Prostate gland (tissue), 2 donors: ENCODE measurements at places on chromosomes 7 and 10. TPM values are rescaled to one million over a fixed set of nuclear protein-coding genes. Genes with fewer than 3 reads are reported as not detected.

DNA sequence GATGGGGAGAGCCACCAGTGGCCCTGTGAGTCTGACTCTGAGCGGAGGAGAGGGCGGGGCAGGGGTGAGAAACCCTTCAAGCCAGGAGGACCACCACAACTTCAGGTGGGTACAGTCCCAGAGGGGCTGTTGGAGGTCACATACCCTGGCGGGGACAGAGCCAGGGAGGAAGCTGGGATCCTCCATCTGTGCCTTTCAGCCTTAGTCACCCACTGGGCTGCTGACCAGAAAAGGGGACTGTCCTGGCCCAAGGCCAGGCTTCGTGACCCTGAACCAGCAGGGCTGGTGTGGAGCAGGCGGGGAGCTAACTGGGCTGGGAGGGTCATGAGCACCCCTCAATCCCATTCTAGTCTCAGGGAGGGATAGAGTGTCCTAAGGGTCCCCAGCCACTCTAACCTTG is 1.5 kb upstream of the CALHM3 start:
- H3K36me3 ChIP-seq: no peaks in the 10 kb centered on the region
- H3K27me3 ChIP-seq: no peaks in the 10 kb centered on the region
- H3K4me3 ChIP-seq: no peak overlapping the region
- H3K4me1 ChIP-seq: no peaks in the 10 kb centered on the region
- H3K27ac ChIP-seq: no peak overlapping the region

- H3K4me1 ChIP-seq: peaks cover 4% of the 10 kb centered on the region
- peak overlapping the region; percentile 62 for H3K4me3 ChIP-seq
- no peaks in the 10 kb centered on the region for H3K27me3 ChIP-seq
- no peaks in the 10 kb centered on the region for H3K36me3 ChIP-seq
Observed at GRCh38 chr10:42553064-42553407, 85.3 kb downstream of the ZNF33B start.

GRCh38 chr7:45874408-45875131 is 1.7 kb upstream of the CCDC201 start:
- DNase-seq: no peak
- no peak overlapping the region for H3K4me3 ChIP-seq
- H3K4me1 ChIP-seq: no peaks in the 10 kb centered on the region
- no peaks in the 10 kb centered on the region for H3K36me3 ChIP-seq
- H3K27ac ChIP-seq: no peak overlapping the region

GRCh38 chr10:133180192-133180964 is 20.4 kb downstream of the KNDC1 start:
- H3K4me1 ChIP-seq: no peaks in the 10 kb centered on the region
- no peak for DNase-seq
- H3K27ac ChIP-seq: no peak overlapping the region
- no peak overlapping the region for H3K4me3 ChIP-seq
- no peaks in the 10 kb centered on the region for H3K36me3 ChIP-seq

- no peaks in the 10 kb centered on the region for H3K27me3 ChIP-seq
- no peaks in the 10 kb centered on the region for H3K4me1 ChIP-seq
- DNase-seq: no peak
- no peak overlapping the region for H3K27ac ChIP-seq
Observed at GRCh38 chr10:114917927-114918672, 19.9 kb upstream of the TRUB1 start.

GRCh38 chr7:132471515-132471914 is 104.8 kb downstream of the PLXNA4 start:
- peak; percentile 16 for DNase-seq
- H3K27me3 ChIP-seq: no peaks in the 10 kb centered on the region
- H3K4me3 ChIP-seq: no peak overlapping the region
- no peak overlapping the region for H3K27ac ChIP-seq
- no peaks in the 10 kb centered on the region for H3K36me3 ChIP-seq

DNA sequence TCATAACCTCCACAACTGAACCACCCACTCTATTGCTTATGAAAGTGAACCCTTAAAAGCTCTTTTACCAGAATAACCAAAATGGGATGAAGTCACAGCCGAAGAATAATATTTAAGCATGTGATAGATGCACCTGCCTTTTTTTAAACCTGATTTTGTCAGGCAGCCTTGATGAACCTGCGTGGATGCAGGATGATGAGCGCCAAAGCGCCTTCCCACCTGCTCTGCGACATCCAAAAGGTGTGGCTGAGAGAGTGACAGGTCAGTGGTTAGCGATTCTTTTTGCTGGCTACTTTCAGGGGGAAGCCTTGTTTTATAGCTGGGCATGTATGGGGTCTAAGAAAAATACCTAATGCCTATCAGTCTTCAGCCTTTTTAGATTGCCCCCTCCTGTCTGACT is 157.8 kb downstream of the FANK1 start:
- no peak for DNase-seq
- H3K4me3 ChIP-seq: no peak overlapping the region
- H3K36me3 ChIP-seq: no peaks in the 10 kb centered on the region
- no peak overlapping the region for H3K27ac ChIP-seq

GRCh38 chr7:591856-592628 is 72.4 kb upstream of the PDGFA start:
- H3K36me3 ChIP-seq: no peaks in the 10 kb centered on the region
- H3K27me3 ChIP-seq: no peaks in the 10 kb centered on the region
- no peak overlapping the region for H3K27ac ChIP-seq
- no peaks in the 10 kb centered on the region for H3K4me1 ChIP-seq
- no peak for DNase-seq

DNA sequence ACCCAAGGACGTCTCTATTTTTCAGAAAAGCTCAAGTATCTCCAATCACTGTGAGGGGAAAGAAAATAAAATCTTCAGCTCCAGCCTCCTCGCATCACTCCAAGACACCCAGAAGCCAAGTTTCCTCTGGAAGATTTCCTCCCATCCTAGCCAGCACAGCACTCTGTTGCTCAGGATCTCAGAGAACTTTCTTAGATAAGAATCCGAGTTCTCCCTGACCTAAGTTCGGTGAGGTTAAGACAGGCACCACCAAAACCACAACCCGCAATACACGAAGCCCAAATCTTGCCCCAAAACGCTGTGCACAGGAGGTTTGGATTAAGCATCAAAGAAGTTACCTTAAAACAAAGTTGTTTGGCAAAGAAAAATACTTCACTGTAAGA is 4.2 kb downstream of the FAM53B start:
- H3K36me3 ChIP-seq: no peaks in the 10 kb centered on the region
- H3K4me1 ChIP-seq: peaks cover 28% of the 10 kb centered on the region
- H3K4me3 ChIP-seq: no peak overlapping the region
- peak overlapping the region; percentile 76 for H3K27ac ChIP-seq
- no peaks in the 10 kb centered on the region for H3K27me3 ChIP-seq

- no peak for DNase-seq
- no peaks in the 10 kb centered on the region for H3K4me1 ChIP-seq
- no peak overlapping the region for H3K27ac ChIP-seq
- no peak overlapping the region for H3K4me3 ChIP-seq
- H3K27me3 ChIP-seq: no peaks in the 10 kb centered on the region
Observed at GRCh38 chr7:156778201-156778600, 114.8 kb downstream of the LMBR1 start.

GRCh38 chr10:44757551-44758205 is 153.5 kb upstream of the TMEM72 start:
- H3K4me1 ChIP-seq: no peaks in the 10 kb centered on the region
- no peak overlapping the region for H3K4me3 ChIP-seq
- no peak overlapping the region for H3K27ac ChIP-seq
- no peaks in the 10 kb centered on the region for H3K36me3 ChIP-seq
- DNase-seq: no peak

- peak; percentile 9 for DNase-seq
- no peaks in the 10 kb centered on the region for H3K36me3 ChIP-seq
- no peaks in the 10 kb centered on the region for H3K4me1 ChIP-seq
- no peak overlapping the region for H3K27ac ChIP-seq
- H3K27me3 ChIP-seq: no peaks in the 10 kb centered on the region
- H3K4me3 ChIP-seq: no peak overlapping the region
Observed at GRCh38 chr10:113093188-113094113, 143.4 kb downstream of the TCF7L2 start.

GRCh38 chr7:46850563-46851330 is 731.2 kb downstream of the TNS3 start:
- no peak overlapping the region for H3K27ac ChIP-seq
- no peak for DNase-seq
- H3K4me3 ChIP-seq: no peak overlapping the region
- no peaks in the 10 kb centered on the region for H3K36me3 ChIP-seq
- no peaks in the 10 kb centered on the region for H3K4me1 ChIP-seq
- H3K27me3 ChIP-seq: no peaks in the 10 kb centered on the region

DNA sequence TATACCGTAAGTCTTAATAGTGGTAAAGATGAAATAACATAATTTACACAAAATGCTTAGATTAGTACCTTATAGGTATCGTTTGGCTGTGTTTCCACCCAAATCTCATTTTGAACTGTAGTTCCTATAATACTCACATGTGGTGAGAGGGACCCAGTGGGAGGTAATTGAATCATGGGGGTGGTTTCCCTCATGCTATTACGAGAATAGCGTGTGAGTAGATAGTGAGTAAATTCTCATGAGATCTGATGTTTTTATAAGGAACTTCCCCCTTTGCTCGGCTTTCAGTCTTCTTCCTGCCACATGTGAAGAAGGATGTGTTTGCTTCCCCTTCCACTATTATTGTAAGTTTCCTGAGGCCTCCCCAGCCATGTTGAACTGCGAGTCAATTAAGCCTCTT is 426.3 kb upstream of the POT1 start:
- H3K4me1 ChIP-seq: no peaks in the 10 kb centered on the region
- H3K4me3 ChIP-seq: no peak overlapping the region
- H3K27ac ChIP-seq: no peak overlapping the region
- no peak for DNase-seq

DNA sequence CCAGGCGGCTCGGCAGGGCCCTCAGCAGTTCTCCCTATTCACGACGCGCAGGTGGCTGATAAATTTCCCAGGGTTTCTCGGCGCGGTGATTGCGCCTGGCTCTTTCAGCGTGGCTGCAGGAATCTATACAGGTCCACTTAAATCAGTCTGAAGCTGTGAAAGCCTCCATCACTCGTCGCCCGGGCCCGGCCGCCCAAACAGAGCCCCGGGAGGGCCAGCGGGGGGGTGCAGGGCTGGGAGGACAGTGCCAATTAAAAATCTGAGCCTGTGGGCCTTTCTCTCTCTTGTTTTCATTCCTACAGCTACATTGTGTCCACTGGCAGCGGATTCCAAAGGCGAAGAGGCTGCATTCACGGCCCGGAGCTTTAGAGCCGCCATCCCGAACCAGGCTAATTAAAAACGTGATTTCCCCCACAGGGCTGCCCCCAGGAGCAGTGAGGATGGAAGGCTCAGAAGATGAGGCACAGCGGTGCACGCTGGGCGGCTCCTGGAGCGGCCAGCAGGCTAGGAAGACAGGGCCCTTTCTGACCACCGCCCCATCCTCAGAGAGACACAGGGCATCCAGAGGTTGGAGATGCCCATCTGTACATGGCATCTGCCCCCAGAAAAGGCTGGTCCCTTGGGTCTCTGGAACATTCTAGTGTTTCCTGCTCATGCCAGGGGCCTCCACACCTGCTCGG is 100.7 kb downstream of the FAM53B start:
- H3K36me3 ChIP-seq: no peaks in the 10 kb centered on the region
- no peak overlapping the region for H3K4me3 ChIP-seq
- no peaks in the 10 kb centered on the region for H3K27me3 ChIP-seq
- H3K27ac ChIP-seq: no peak overlapping the region

DNA sequence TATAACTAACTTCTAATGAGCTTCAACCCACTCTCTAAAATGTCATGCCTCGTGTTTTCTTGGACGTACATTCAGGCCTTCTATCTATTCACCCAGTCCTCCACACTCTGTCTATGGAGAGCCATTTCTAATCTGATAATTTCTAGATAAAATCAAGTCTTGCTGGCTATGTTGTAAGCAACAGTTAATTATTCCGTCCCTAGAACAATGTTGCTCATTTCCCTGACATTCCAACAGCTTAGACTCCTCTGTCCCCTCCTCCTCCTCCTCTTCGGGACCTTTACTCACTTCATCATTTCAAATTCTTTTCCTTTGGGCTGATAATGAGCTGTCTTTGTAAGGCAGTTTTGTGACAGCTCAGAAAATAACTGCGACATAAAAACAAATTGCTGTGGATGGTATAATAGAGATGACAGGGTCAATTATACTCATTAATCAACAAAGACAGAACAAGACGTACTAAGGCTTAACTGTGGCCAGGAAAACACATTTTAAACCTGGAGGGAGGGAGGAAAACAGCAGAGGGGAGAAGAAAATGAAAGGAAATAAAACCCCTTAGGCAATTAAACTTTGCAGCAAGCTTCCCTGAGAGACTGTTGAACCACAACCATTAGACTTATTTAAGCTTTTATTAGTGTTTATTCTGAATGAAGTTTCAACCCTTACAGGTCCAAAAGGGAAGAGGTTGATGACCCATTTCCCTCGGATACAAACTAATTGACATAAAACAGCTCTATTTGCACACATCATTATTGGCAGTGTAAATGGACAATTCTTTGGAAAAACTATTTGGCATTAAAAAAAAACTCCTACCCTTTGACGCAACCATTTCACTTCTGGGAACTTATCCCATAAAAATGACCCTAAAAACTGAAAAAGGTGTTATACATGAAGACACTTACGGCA is 179.1 kb downstream of the SFMBT2 start:
- no peaks in the 10 kb centered on the region for H3K4me1 ChIP-seq
- no peaks in the 10 kb centered on the region for H3K36me3 ChIP-seq
- no peaks in the 10 kb centered on the region for H3K27me3 ChIP-seq
- no peak for DNase-seq
- H3K27ac ChIP-seq: peak overlapping the region; percentile 53

DNA sequence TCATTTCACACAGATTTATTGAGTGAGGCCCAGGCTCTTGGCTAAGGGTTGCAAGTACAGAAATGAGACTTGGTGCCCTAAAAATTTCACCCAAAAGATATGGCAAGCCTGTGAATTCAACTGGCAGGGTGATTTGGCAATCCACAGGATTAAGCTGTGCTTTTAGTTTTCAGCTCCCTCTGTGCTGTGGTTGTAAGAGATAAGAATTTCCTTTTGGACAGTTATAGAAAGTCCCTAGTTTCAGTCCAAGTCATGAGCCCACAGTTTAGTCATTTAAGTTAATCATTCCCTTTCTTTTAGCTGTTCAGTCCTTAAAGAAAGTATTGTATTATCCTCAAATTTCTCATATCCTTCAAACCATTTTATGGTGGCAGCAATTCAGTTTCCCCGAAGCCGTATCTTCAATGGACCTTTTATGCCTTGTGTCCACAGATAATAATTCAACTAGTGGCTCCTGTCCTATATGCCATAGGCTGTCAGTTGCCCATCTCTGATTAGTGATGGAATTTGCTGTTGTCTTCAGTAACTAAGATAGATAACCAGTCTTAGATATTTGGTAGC is 73.4 kb upstream of the NAMPT start:
- H3K27me3 ChIP-seq: no peaks in the 10 kb centered on the region
- no peaks in the 10 kb centered on the region for H3K36me3 ChIP-seq
- no peaks in the 10 kb centered on the region for H3K4me1 ChIP-seq

- no peak overlapping the region for H3K27ac ChIP-seq
- H3K4me3 ChIP-seq: no peak overlapping the region
- peaks cover 5% of the 10 kb centered on the region for H3K4me1 ChIP-seq
- no peak for DNase-seq
- no peaks in the 10 kb centered on the region for H3K27me3 ChIP-seq
Observed at GRCh38 chr10:98265403-98266378, 2.3 kb downstream of the LOXL4 start.

Gene DYDC1
- total RNA-seq: not detected

Gene C1QL3
- 2.6 TPM for total RNA-seq

Gene IQUB
- 4.8 TPM for total RNA-seq

Gene TRIL
- 3.3 TPM for total RNA-seq

Gene NIPSNAP2
- 84.0 TPM for total RNA-seq

Gene STEAP1B
- total RNA-seq: not detected
